Astrocyte (in vitro differentiated cells and primary cell): ENCODE measurements at places on chromosomes 7 and 10.

DNA sequence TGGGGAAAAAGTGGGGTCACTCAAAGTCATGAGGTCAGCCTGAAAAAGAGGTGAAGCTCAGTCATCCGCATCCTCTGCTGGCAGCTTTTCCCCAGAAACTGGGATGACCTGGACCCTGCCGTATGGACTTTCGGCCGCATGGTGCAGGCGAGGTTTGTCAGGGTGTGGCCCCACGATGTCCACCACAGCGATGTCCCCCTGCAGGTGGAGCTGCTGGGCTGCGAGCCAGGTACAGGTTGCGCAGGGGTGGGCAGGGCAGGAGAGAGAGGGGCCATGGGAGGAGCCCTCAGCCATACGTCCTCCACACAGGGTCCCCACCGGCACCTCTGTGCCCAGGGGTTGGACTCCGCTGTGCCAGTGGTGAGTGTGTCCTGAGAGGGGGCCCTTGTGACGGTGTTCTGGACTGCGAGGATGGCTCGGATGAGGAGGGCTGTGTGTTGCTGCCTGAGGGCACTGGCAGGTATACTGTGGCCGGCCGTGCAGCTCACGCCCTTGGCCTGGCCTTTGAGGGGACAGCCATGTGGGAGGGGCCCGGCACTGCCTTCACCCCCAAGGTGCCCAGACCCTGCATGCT is 23.0 kb upstream of the ZNF467 start:
- no peaks in the 10 kb centered on the region for H3K4me1 ChIP-seq
- no peak for DNase-seq
- H3K4me3 ChIP-seq = no peak overlapping the region
- no peak overlapping the region for H3K27ac ChIP-seq

- DNase-seq = no peak
- H3K27ac ChIP-seq = no peak overlapping the region
- H3K4me1 ChIP-seq = no peaks in the 10 kb centered on the region
Observed at GRCh38 chr7:135459951-135460567, 49.8 kb downstream of the CNOT4 start.

GRCh38 chr7:153052206-153052605 is 292.7 kb downstream of the ACTR3B start:
- no peaks in the 10 kb centered on the region for H3K4me1 ChIP-seq
- no peak overlapping the region for H3K27ac ChIP-seq
- H3K27me3 ChIP-seq = no peaks in the 10 kb centered on the region
- H3K36me3 ChIP-seq = no peaks in the 10 kb centered on the region
- DNase-seq = no peak
- no peak overlapping the region for H3K4me3 ChIP-seq

DNA sequence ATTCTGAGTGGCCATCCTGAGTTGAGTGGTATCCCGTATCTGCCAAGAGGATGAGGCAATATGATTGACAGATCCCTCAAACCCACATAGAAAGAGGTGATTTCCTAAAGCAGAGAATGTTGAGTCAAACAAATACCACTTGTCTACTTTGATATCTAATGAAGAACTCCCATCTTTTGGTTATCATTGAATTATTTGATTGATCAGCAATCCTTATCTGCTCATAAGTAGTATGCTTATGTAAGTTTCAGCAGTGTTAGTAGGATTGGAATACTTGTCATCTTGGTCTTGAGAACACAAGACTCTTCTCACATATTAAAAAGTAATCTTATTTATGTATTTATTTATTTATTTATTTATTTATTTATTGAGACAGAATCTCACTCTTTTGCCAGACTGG is 147.3 kb downstream of the DPY19L1 start:
- H3K36me3 ChIP-seq = no peaks in the 10 kb centered on the region
- H3K27ac ChIP-seq = no peak overlapping the region
- peaks cover 14% of the 10 kb centered on the region for H3K4me1 ChIP-seq
- H3K4me3 ChIP-seq = no peak overlapping the region

- no peak overlapping the region for H3K27ac ChIP-seq
- DNase-seq = no peak
- H3K4me3 ChIP-seq = no peak overlapping the region
- H3K36me3 ChIP-seq = no peaks in the 10 kb centered on the region
Observed at GRCh38 chr10:49292565-49293207, 6.3 kb upstream of the C10orf71 start.

- no peak for DNase-seq
- H3K4me3 ChIP-seq = no peak overlapping the region
- H3K27me3 ChIP-seq = no peaks in the 10 kb centered on the region
- no peak overlapping the region for H3K27ac ChIP-seq
Observed at GRCh38 chr7:5553298-5553877, 129.8 kb upstream of the TNRC18 start.

DNA sequence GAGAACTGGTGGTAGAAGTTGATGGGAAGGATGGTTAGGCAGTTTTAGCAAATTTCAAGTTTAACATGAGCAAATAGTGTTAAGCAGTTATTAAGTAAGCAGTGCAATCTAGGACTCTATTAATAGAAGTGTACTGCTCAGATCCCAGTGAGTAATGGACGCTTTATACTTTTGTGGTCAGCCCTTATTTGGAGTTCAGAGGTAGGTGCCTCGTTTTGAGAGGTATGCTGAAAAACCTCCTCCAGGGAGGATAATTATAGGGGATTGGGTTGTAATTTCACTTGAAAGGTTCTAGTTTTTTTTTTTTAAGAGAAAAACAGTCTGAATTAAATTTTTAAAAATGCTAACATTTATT is 33.5 kb upstream of the CCDC7 start:
- no peaks in the 10 kb centered on the region for H3K36me3 ChIP-seq
- H3K27ac ChIP-seq = peak overlapping the region; percentile 90
- no peaks in the 10 kb centered on the region for H3K27me3 ChIP-seq
- DNase-seq = peak; percentile 83

DNA sequence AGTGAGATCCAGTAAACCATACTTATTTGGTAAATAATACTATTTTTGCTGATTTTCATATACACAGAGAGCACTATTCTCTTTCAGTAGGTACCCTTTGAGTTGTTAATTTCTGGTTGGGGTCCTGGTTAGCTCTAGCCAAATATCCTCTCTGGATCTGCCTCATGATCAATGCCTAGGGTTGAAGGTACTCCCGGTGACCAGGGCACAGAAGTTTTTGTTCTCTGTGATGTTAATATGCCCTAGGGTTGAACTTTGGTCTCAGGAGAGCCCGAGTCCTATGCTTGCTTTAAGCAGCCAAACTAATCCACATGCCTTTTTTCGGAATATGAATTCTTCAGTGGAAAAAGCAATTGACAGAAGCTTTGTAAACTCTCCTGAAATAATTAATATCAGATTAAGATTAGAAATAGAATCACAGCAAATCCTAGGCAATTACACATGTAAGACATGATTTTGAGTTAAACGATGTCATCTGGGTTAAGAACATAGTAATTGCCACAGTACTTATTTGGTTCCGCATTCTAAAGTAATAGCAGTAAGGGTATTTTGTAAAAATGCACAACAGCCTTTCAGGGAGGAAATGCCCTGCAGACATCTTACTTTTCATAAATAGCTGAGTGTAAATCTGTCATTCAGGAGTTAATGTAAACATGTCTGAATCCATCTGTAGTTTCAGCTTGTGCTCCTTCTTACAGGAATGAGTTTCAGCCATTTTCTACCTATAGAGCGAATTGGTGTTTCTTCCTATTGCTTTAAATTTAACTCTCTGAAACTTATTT is 10.1 kb downstream of the CHN2 start:
- DNase-seq = no peak
- H3K4me1 ChIP-seq = no peaks in the 10 kb centered on the region
- H3K4me3 ChIP-seq = no peak overlapping the region
- H3K27ac ChIP-seq = no peak overlapping the region

- no peak overlapping the region for H3K4me3 ChIP-seq
- no peak for DNase-seq
- no peak overlapping the region for H3K27ac ChIP-seq
- H3K27me3 ChIP-seq = no peaks in the 10 kb centered on the region
- peaks cover 4% of the 10 kb centered on the region for H3K36me3 ChIP-seq
Observed at GRCh38 chr7:42217053-42217452, 20.0 kb downstream of the GLI3 start.

DNA sequence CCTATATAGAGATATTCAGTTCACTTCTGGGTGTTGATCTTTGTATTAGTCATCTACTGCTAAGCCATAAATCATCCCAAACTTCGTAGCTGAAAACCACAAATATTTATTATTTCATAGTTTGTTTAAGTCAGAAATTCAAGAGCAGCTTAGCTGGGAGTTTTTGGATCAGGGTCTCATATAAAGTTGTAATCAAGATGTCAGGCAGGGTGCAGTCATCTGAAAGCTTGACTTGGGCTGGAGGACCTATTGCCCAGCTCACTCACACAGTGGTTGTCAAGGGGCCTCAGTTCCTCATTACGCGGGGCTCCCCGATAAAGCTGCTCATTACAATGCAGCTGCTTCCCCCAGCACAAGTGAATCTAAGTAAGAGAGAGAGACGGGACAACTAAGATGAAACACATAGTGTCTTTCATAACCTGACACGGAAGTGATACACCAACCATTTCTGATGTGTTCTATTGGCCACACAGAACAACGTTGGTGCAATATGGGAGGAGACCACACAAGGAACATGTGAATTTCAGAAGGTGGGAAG is 15.7 kb downstream of the PPP1R3C start:
- no peaks in the 10 kb centered on the region for H3K27me3 ChIP-seq
- peaks cover 32% of the 10 kb centered on the region for H3K4me1 ChIP-seq
- H3K36me3 ChIP-seq = no peaks in the 10 kb centered on the region
- peak overlapping the region; percentile 88 for H3K27ac ChIP-seq
- peak; percentile 93 for DNase-seq

- no peak overlapping the region for H3K27ac ChIP-seq
- H3K36me3 ChIP-seq = peaks cover 23% of the 10 kb centered on the region
- no peak overlapping the region for H3K4me3 ChIP-seq
- peaks cover 14% of the 10 kb centered on the region for H3K4me1 ChIP-seq
- no peak for DNase-seq
- no peaks in the 10 kb centered on the region for H3K27me3 ChIP-seq
Observed at GRCh38 chr7:100021297-100021696, 5.9 kb downstream of the ZKSCAN1 start.
